ENCODE measurements at places on chromosomes 3 and 15.

GRCh38 chr3:139202226-139202958 lies 141.4 kb upstream of the MRPS22 start:
- no peak for DNase-seq

GRCh38 chr3:170346481-170347392 lies 10.8 kb upstream of the SKIL start:
- DNase-seq, result no peak

GRCh38 chr15:91548549-91548948 lies 305.0 kb upstream of the SLCO3A1 start:
- DNase-seq, result no peak

GRCh38 chr15:29039466-29040369 lies 153.9 kb downstream of the APBA2 start:
- no peak for DNase-seq

GRCh38 chr15:35583863-35584528 lies 38.0 kb upstream of the DPH6 start:
- no peak for DNase-seq

GRCh38 chr3:34619990-34620389 lies 821.6 kb downstream of the PDCD6IP start:
- DNase-seq, result no peak
